ENCODE measurements at places on chromosomes 11 and 22.

GRCh38 chr11:46537537-46538295 lies 56.1 kb downstream of the AMBRA1 start:
- DNase-seq, result no peak

DNA sequence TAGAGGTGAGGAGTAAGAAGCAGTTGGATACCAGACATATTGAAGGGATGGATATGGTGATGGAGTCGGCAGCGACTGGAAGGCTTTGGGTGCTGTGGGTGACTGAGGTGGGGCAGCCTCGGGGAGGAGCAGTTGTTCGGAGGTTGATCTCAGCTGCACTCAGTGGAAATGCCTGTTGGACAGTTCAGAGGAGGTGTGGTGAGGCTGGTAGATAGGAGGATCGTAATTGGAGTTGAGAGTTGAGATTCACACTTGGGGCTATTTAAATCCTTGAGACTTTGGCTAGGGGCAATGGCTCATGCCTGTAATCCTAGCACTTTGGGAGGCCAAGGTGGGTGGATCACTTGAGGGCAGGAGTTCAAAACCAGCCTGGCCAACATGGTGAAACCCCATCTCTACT lies 6.9 kb downstream of the OTUB1 start:
- no peak for DNase-seq

- DNase-seq, result no peak
These were observed 1083.6 kb downstream of the DLG2 start for GRCh38 chr11:84543367-84544159.

GRCh38 chr11:45662096-45662664 lies 3.2 kb downstream of the CHST1 start:
- no peak for DNase-seq

DNA sequence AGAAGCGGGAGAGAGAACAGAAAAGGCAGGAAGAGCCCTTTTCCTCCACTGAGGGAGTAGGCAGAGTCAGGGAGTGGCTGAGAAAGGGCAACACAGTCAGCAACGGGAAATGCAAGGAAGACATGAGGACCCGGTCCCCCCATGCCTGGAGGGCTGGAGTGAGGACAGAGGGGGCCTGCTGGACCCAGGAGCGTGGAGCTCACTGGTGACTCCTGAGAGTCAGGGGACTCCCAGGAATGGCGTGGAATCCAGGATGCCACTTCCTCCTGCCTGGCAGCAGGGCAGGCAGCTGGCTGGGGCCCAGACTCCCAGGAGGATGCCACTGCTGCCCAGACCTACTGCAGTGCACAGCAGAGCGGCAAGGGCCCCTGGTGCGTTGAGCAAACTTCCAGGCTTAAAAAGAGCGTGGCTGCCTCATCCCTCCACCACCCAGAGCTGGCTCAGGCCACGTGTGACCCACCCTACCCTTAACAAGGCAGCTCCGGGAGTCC lies 11.3 kb downstream of the C11orf21 start:
- DNase-seq, result no peak

GRCh38 chr11:26231252-26231661 lies 100.7 kb upstream of the ANO3 start:
- no peak for DNase-seq

DNA sequence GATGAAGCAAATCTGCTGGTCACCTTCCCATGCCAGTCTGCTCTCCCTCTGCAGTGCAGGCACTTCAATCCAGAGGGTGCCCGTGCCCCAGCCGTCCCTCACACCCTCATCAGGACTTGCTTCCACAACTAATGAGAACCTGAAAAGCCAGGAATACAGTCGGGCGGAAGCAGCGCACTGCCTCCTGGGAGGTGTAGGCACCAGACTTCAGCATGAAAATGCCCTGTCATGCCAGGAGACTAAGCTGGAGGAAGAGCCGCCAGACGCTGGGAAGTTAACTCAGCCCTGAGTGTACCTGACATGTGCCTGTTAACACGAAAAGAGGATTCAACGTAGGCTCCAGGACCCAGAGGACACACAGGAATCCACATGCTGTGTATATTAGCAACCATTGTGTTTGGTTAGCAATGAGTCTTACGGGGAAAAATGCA lies 40.1 kb upstream of the FLI1 start:
- no peak for DNase-seq

- DNase-seq, result no peak
These were observed 26.1 kb upstream of the LDHA start for GRCh38 chr11:18368221-18368620.

GRCh38 chr22:23272834-23273233 lies 92.5 kb downstream of the BCR start:
- DNase-seq, result no peak

GRCh38 chr11:18471995-18472394 lies 16.3 kb downstream of the LDHAL6A start:
- DNase-seq, result no peak

DNA sequence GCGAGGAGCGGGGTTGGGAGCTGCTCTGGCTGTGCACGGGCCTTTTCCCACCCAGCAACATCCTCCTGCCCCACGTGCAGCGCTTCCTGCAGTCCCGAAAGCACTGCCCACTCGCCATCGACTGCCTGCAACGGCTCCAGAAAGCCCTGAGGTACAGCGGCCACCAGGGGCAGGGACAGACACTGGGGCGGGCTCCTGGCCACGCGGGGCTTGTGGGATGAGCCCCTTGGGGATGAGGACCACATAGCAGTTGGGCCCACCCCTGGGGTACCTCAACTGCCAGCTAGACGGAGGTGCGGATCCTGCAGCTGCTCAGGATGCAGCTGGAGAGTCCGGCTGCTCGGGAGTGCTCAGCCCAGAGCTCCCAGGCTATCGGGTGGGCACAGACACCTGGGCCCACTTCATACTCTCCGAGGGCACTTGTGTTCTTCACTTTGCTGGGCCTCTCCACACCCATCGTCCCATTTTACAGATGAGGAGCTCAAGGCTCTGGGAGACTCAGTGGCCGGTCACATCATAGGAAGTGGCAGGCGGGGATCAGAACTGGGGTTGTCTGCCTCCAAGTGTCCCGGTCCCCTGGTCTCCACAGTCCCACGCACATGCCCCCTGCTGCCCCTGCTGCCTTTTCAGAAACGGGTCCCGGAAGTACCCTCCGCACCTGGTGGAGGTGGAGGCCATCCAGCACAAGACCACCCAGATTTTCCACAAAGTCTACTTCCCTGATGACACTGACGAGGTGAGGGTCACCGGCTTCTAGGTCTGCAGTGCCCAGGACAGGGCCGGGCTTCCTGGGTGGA lies 77.6 kb downstream of the MYO7A start:
- no peak for DNase-seq

DNA sequence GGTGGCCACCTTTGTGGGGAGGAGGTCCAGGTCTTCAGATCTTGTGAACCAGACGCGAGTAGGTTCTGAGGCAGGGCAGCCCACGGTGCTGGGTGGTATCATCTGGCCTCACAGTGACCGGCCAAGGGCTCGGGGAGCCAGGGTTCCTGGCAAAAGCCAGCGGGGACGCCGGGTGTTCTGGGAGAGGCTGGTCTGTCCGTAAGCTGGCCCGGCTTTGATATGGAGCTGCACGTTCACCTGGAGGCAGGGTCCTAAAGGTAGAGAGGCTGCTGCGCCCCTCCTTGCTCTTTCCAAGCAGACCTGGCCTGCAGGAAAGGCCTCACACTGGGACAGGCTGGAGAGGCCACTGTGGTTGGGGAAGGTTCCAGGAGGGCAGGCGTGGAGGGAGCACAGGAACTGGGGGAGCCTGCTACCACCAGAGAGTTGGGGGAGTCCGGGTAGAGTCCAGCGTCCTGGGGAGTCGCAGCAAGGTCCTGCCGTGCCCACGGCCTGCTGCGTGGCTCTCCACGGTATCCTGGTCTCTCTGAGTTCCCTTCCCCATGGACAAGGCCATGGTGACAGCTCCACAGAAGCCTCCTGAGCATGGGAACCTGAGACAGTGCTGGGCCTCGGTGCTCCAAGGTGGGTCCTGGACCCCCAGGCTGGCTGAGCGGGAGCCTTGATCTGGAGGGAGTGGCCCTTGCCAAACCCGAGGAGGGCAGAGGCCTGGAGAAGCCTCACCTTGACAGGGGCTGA lies 452.4 kb upstream of the B3GAT1 start:
- DNase-seq, result no peak

GRCh38 chr11:35377262-35377661 lies 42.1 kb downstream of the SLC1A2 start:
- DNase-seq, result no peak

- DNase-seq, result no peak
These were observed 54.9 kb upstream of the LMO1 start for GRCh38 chr11:8318536-8318935.

- no peak for DNase-seq
These were observed 173.7 kb downstream of the KIF18A start for GRCh38 chr11:27933992-27934829.

- no peak for DNase-seq
These were observed 55.0 kb upstream of the ANO3 start for GRCh38 chr11:26276798-26277424.

GRCh38 chr22:39994041-39994565 lies 651 bp upstream of the FAM83F start:
- DNase-seq, result no peak

GRCh38 chr11:101435408-101435973 lies 148.3 kb downstream of the TRPC6 start:
- no peak for DNase-seq
